ENCODE measurements at places on chromosomes 13 and 19.

- no peak for DNase-seq
Measured at GRCh38 chr13:33316890-33317289, 31.3 kb upstream of the STARD13 start.

DNA sequence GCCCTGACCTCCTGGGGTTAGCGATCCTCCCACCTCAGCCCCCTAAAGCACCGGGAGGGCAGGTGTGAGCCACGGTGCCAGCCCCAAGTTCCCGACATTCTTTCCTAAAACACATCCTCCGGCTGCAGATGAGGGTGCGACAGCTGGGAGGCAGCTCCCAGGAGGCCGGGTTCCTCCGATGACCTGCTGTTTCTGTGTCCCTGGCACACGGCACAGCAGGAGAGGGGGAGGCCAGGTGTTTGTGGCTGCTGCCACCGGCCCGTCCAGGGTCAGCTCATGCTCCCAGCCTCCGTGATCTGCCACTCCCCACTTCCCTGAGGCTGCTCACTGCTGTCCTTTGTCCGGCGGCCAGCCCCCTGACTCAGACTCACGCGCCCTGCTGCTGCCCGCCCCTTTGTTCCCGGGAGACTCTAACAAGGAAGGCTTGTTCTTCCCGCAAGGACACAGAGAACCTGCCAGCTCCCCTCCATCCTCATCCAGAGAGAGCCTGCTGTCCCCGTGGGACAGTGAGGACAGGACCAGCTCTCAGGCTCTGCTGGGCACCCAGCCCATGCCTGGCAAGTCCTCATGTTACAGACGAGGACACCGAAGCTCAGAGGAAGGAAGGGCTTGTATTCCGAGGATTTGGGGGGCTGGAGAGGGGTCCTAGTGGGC is 10.6 kb upstream of the MADCAM1 start:
- no peak for DNase-seq

- no peak for DNase-seq
Measured at GRCh38 chr19:44869733-44870470, 21.2 kb upstream of the TOMM40 start.

DNA sequence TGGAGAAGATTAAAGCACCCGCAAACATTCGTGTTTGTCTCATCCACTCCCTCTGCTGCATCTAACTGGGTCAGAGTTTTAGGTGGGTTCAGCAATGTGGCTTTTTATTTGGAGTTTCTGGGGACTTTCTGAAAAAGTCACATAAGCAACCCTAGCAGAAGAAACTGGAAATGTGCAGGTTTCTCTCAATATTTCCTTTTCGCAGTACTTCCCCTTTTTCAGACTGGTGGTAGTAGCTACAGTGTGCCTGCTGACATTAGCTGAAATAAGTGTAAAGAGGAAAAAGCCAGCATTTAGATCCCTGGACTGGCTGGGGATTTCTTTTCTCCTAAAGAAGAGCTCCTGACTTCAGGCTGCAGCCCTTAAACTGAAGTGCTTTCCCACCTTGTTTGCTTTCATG is 15.9 kb upstream of the OLFM4 start:
- no peak for DNase-seq

- DNase-seq: peak; percentile 66
Measured at GRCh38 chr19:11137542-11138384, 17.8 kb downstream of the SPC24 start.

GRCh38 chr13:41613984-41614661 is 156.8 kb downstream of the RGCC start:
- no peak for DNase-seq

Data from CD4-positive, alpha-beta T cell treated with Interleukin-12 subunit alpha and Interleukin-12 subunit beta, for 1 hour (primary cell).